ENCODE measurements at places on chromosomes 7 and 10.

DNA sequence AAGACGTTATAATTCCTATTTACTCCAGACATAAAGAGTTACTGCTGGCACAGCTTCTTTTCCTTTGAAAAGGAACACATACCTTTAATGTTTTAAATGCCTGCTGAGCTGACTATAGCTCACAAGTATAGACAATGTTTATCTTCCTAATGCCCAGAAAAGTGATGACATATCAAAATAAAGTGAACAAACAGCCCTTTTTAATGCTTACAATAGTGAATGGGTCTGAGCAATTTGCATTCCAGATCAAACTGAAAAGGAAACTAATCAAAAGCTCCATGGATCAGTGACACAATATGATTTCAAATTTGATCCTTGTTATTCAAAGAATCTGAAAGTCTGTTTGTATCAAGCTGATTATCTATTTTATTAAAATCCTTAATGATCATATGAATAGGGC lies 233.6 kb upstream of the SEMA3E start:
- DNase-seq = no peak

- no peak for DNase-seq
These were observed 138.2 kb downstream of the CHCHD3 start for GRCh38 chr7:132943645-132944044.

DNA sequence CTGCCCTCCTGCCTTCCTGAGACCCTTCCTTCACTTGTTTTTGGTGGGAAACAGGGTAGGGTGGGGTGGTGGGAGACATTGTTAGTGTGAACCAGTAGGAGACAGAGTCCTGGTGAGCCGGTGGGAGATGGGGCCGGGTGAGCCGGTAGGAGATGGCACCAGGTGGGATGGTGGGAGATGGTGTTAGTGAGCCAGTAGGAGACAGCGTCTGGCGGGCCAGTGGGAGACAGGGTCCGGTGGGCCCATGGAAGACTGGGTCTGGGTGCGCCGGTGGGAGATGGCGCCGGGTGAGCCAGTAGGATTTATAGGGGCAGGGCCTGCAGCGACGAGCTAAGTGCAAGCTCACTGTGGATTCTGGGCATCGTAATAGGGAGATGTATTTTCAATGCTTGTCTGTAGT lies 116.8 kb downstream of the TRRAP start:
- DNase-seq = no peak

- DNase-seq = no peak
These were observed 18.7 kb upstream of the RBM20 start for GRCh38 chr10:110625356-110625894.

GRCh38 chr10:120012566-120012965 lies 120.0 kb downstream of the SEC23IP start:
- no peak for DNase-seq

- no peak for DNase-seq
These were observed 43.8 kb downstream of the SH2D4B start for GRCh38 chr10:80581469-80581835.

DNA sequence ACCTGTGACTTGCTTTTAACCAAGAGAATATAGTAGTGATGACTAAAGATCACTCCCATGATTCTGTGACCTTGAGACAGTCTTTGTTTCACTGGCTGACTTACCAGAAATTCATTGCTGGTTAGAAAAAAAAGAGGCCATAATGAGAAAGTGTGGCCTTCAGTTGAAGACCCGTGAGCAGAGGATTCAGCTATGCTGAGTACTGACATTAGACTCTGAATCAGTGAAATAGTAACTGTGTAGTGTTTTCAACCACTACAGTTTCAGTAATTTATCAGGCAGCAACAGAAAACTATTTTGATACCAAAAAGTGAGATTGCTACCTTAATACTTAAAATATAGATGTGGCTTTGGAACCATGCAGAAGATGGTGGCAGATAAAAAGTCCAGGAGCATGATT lies 298.0 kb upstream of the KCND2 start:
- no peak for DNase-seq

DNA sequence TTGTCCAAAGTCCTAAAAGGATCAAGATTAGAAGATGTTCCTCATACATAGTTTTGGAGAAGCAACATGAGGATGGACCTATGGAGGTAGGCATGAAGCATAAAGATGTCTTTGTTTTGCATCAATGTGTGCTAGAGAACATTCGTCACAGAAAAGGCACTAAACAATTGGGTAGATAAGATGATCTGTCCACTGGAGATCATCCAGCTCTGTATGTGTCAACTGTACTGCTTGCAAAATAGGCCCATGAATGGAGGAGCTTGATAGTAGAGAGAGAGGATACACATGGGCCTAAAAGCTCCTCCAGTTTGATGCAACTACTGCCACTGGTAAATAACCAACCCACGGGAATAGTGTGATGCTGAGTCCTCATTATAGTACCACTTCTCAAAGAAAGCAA lies 286.4 kb upstream of the HGF start:
- DNase-seq = no peak

DNA sequence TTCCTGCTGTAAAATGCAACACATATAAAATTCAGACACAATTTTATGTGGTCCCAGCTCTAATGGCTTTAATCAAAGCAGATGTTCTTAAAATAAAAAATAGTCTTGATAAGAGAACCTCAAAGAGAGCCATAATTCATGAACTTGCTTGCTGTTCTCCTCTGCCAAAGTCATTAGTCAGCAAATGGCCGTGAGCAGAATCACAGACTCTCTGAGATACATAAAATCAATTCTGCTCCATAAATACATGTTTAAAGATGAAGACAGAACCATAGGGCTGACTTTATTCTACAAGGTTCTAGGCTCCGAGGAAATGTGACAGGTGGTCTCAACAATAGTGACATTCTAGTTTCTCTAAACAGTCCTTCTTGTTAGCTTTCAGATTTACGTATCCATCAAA lies 29.8 kb downstream of the HSPA12A start:
- DNase-seq = no peak

DNA sequence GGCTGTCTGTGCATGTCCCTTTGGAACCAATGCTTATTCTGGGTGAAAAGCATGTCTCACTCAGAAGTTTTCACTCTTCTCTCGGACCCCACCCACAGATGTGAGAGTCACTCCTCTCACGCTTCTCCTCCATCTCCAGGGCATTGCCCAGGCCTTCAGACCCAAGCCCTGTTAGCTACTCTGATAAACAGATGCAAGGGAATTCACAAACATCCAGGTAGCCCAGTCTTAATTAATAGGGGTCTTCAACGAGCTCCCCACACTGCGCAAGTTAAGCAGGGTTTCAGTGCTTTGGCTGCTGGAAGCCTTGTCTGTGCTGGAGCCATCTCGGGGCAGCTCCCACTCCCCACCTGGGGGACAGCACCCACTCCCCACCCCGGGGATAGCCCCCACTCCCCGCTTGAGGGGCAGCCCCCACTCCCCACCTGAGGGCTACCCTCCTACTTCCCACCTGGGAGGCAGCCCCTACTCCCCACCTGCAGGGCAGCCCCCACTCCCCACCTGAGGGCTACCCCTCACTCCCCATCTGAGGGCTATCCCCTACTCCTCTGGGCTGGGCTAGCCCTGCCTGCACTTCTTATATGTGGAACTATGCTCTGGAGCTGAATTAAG lies 8.7 kb downstream of the PKD1L1 start:
- DNase-seq = no peak

DNA sequence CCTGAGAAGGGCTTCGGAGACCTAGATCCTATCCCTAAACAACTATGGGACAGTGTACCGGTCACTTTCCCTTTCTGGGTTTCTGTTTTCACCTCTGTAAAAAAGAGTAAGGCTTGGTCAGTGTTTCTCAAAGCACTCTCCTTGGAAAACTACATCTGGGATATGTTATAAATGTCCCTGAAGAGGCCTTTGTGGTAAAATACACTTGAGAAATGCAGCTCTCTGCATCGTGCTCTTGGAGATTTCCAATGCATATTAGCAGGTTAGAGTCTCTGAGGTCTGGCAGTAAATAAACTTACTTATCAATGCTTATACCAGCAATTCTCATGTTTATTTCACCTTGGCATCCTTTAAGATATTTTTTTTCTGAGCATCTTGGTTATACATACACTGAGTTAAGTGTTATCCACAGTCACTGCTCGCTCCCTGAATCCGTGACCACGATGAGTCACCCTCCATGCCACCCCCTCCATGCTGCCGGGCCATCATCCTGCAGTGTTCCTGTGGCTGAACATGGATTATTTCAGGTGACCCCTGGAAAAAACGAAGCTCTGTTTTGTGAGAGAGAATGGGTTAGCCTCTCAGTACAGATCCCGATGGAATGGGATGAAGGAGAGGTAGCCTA lies 3.3 kb upstream of the TBXAS1 start:
- no peak for DNase-seq

GRCh38 chr7:49776994-49777393 lies 3.6 kb downstream of the VWC2 start:
- no peak for DNase-seq

DNA sequence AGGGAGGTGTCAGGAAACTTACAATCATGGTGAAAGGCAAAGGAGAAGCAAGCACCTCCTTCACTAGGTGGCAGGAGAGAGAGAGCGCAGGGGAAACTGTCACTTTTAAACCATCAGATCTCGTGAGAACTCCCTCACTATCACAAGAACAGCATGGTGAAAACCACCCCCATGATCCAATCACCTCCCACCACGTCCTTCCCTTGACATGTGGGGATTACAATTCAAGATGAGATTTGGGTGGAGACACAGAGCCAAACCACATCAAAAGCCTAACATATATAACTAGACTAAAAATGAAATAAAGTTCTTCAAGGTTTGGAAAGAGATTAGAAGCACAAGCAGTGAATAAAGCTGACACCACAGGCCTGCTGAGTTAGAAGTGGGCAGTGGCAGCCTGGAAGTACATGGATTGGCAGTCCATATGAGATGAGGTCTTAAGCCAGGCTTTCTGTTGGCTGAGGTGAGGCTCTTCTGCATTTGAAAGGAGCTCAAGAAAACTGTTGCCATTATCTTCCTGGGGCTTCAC lies 96.4 kb upstream of the MDFIC start:
- DNase-seq = no peak

DNA sequence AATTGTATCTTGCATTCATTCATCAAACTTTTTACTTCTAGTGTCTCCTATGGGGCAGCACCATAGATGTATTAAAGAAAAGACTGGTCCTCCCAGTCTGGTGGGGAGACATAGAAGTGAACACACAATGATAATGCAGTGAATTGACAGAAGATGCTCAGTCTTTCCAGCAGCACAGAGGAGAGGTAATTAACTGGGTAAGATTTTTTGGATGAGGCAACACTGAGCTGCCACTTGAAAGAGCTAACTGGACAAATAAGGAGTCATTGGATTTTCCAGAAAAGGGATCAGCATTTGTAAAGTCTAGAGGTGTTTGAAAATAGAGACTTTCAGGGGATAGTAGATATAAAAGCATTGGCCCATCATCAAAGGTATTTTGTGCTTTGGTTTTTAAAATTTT lies 7.2 kb upstream of the ITPRIP start:
- DNase-seq = no peak

DNA sequence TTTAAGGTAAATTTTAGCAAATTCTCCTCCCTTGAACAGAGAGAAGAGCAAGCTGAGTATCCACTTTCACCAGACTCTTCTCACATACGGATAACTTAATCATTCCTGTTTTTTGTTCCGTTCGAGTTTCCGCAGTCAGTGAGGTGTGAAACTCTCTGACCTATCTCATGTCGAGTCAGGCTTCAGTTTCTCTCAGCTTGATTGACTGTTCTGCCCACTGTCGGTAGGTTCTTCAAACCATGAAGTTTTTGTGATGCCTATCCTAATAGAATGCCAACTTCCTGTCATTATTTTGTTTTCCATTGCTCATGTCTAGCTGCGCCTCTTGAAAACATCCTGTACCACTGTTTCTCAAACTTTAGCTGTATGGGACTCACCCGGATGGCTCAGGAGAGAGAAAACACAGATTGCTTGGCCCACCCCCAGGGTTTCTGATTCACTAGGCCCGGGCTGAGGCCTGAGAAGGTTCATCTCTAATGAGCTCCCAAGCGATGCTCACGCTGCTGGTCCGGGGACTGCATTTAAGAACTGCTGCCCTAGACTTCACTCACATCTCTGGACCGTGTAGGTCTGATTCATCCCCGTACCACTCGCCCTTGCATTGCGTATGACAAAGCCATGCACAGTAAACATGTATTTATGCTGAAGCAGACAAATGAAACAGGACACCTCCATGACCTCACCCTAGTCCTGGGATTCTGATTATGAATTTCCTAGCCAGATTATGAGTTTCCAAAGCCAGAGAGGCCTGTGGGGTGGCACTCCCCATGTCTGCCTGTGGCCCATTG lies 208.4 kb upstream of the AGK start:
- no peak for DNase-seq

DNA sequence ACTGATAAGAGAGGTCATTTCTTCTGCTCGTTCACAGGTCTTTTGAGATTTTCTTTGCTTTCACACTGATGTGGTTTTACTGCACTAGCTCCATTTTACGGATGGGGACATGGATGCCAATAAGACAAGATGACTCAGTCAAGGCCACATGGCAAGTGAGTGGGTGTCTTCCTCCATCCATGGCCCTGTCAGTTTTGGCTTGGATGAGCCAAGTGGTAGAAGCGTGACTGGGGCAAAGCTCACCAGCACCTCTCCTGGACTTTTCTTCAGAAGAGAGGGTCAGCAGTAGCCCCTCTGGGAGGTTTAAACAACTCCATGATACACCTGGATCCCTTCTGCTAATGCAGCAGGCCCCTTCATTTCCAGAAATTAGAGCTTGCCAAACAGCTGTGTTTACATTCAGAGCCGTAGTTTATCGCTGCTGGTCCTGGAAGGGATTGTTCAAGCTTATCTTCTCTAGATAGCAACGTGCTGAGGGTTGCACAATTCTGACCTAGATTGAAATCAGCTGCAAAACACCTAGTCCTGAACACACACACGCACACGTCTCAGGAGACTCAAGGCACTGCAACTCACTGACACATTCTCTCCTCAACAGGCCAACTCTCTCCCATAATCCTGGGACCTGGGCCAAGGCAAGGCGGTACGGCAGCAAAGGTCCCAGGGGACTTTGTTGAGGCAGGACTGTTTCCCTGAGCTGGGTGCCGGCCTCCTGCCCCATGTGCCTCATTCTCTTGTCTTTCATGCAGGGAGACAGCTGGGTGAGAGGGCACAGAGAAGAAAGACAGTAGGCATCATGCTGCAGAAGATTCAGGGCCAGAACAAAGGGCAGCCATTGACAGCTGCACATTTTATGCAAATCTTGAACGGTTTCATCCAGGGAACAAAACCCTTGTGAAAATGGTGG lies 14.2 kb upstream of the PDCD4 start:
- no peak for DNase-seq

DNA sequence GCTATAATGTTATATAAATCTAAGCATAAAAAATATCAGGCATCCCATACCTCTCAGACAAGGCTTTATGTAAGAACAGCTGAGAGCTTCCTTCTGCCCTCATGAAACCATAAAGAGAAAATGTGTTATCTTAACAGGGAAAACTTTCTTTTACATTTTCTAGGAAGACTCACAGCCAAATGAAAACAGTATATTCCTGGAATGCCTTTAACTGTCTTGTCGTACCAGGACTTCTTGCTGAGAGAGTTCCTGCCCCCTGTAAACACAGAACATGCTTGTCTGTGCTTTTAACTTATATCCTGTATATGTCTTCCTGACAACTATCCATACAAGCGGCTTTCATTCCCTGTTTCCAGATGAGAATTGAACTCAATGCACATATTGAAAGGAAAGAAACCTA lies 64.8 kb upstream of the AHR start:
- no peak for DNase-seq

- no peak for DNase-seq
These were observed 6.9 kb downstream of the SNX10 start for GRCh38 chr7:26298472-26299058.

All from occipital lobe (tissue), 3 donors.